ENCODE measurements at places on chromosomes 11 and 22.
A peak's percentile ranks its signal among the peaks of the same experiment; 100 is the strongest.

DNA sequence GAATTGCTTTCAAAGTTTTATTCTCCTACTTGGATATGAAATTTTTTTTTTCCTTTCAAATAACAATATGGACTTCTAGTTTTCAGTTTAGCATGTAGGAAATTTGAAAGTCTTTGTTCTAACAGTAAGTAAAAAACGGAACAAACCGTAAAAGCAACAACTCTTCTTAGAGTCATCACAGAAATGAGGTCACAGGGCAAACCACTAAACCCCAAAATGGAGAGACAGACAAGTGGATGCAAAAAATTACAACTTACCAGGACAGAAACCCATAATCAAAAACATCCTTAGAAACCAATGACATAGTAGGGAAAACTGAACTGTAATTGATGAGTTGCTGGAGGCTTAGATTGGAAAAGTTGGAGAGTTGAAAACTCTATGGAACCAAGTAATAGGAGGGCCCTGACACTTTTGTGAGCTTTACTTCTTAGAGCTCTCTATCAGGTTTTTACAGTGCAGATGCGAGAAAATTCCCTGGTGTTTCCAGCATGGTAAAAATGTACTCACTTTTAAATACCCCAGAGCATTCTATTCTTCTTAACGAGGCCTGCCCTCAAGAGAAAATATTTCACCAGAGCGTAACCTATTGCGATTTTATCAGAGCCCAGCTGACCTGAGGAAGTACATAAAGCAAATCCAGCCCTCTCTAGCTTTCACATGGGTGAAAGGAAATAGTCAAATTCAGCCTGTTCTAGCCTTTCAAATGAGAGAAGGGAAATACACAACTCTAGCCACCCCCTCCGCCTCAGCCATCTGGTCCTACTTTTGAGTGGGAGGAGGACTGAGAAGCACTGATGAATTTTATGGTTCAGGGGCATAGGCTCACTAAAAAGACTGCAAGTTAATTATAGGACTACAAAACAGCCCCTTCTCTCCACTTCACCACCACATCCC lies 39.1 kb downstream of the CASP12 start:
- DNase-seq: no peak

- DNase-seq: no peak
Observed at GRCh38 chr11:117269856-117270255, 21.3 kb upstream of the BACE1-AS start.

- DNase-seq: no peak
Observed at GRCh38 chr11:17403980-17404759, 15.7 kb upstream of the KCNJ11 start.

GRCh38 chr11:123006860-123007542 lies 25.4 kb upstream of the BSX start:
- DNase-seq: no peak

DNA sequence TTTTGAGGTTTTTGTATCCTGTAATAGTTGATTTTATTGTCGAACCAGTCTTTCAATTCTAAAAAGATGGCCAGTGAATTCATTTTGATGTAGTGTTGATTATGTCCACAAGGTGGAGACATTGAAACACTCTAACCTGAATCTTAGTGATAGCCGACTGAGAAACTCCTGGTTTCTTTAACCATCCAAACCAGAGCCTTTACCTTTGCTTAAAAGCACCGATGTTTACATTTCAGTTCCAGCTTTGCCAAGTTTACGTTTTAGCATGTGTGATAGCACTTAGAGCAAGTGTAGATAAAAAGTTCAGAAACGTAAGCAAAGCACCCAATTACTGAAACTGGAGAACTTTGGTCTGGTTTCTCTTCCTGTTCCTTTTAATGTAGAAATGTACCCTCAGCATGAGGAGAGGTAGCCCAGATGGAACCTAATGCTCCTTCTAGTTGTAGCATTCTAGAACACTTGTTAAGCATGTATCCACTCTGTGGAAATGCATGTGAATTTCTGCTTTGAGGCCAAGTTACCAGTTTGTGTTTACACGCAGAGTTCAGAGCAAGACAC lies 208.6 kb downstream of the DBX1 start:
- DNase-seq: no peak

- DNase-seq: peak; percentile 79
Observed at GRCh38 chr11:72413914-72414628, 20.3 kb downstream of the CLPB start.

DNA sequence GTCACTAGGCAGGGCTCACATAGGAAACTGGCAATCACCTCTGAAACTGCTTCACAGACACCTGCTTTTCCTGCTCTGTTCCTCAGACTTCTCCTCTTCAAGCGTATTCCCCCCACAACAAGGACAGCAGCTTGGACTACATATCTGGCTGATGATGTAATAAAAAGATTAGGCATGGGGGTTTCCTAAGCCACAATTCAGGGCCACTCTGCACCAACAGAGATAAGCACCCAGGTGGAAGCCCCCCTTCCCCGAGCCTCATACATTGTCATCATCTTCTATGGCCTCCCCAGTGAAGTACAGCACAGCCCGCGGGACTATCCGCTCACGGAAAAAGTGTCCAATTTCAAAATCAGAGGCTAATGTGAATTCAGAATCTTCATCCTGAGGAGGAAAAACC lies 25.0 kb upstream of the PHLDA2 start:
- DNase-seq: no peak

GRCh38 chr11:61142424-61142823 lies 18.8 kb downstream of the VPS37C start:
- DNase-seq: no peak

DNA sequence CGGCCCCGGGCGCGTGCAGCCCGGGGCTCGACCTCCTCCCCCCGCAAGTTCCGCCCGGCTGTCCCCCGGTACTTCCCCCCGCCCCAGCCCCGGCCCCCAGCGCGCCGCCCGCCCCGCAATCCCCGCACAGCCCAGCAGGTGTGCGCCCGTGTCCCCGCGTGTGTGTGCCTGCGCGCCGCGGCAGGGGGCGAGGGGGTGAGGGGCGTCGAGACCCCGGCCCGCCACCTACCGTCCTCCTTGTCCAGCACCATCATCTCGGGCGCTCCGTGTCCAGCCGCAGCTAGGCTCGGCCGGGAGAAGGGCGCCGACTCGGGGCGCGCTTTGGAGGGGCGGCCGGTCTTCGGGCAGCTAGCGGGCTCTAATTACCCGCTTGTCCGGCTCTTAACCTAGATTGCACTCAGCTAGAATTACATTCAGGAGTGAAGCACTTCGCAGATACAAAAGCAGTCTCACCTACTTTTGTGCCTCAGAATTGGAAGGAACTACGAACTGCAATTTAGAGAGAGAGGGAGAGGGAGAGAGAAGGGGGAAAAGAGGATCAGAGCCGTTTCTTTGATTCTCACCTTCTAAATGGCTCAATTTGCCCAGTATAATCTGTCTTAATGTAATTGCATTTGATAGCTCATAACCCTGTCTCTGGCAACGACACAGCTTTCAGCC lies 439 bp downstream of the LMO1 start:
- DNase-seq: peak; percentile 39

DNA sequence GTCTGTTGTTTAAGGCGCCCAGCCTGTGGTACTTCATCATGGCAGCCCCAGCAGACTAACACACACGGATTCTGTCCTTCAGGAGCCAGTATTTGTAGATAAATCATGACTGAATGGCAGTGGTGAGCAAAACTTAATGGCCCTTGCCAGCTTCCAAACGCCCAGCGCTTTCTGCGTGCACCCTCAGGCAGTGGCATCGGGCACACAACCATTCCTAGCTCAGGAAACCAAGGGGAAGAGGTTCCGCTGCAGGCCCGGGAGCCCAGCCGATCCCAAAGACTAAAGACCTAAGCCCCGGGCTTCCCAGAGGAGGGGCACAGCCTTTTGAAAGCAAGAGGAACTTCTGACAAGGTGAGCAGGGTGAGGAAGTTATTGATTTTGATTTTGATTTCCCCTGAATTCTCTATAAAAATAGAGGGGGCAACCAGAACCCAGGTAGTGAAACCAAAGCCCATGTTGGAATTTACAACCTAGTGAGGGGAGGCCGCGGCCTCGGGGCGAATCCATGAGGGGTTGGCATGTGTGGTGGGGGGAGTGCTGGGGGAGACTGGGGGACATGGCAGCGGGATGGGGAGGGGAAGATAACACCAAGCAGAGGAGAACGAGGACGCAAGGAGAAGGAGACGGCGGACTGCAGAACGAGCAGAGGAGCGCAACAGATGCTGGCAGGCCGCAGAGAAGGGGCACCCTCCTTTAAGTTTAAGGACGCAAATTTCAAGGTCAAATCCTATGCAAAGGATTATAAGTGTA lies 79.9 kb upstream of the SEPTIN5 start:
- no peak for DNase-seq

DNA sequence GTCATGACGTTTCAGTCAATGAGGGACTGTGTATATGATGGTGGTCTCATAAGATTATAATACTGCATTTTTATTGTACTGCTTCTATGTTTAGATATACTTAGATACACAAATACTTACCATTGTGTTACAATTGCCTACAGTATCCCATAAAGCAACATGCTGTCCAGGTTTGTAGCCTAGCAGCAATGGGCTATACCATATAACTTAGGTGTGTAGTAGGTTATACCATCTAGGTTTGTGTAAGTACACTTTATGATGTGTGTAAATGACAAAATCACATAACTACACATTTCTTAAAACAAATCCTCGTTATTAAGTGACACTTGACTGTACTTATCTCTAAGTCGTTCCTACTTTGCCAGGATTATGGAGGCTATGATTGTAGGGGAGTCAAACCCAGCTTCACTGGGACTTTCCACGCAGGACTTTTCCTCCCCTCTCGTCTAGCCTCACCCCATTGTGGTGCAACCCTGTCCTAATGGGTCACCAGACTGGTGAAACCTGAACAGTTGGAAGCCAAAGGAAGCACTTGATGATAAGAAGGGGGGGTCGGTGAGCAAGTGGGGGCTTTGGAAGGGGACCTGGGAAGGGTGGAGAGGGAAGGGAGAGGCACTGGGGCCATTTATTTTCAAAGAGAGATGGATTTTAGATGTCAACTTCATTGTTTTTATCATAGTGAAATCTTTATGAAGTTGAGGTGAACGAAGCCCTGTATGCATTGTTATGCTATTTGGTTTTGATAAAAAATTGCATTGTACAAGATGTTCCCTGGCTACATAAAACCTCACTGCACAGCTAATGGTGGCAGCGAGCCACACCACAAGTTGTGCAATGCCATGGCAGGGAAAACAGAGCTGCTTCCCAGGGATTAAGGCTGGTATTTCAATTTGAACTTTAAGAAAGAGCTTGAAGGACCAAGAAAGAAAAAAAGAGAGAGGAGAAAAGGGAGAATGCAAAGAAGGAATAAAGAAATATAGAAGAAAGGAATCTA lies 129.1 kb downstream of the EHF start:
- no peak for DNase-seq

DNA sequence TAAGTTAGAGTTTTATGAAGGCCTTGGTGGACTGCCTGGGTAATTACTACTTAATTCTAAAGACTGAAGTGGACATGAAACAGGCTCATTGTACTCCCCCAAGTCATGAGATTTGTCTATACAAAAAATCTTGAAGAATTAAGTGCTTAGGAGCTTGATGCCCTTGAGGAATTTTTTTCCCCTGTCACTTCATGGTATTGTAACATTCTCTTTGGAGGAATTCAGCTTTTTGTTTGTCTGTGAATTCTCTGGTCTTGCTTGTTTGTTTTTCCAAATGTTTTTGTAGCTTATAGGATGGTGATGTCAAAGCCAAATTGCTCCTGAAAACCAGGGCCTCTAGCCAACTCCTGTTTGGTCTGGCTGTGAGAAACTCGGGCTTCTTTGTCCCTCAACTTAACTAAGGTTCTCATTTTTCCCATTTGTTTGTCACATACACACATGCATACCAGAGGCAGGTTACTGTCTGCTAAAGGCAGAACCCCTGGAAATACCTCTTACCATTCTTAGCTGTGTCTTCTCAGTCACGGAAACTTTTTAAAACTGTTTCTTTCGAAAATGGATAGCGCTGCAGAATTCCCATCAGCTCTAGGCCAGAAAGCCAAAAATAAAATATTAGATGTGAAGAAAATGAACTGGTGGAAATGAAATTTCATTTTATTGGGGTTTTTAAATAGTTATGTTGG lies 66.9 kb downstream of the AMOTL1 start:
- no peak for DNase-seq

- DNase-seq: no peak
Observed at GRCh38 chr11:63802637-63803414, 10.4 kb upstream of the SPINDOC start.

DNA sequence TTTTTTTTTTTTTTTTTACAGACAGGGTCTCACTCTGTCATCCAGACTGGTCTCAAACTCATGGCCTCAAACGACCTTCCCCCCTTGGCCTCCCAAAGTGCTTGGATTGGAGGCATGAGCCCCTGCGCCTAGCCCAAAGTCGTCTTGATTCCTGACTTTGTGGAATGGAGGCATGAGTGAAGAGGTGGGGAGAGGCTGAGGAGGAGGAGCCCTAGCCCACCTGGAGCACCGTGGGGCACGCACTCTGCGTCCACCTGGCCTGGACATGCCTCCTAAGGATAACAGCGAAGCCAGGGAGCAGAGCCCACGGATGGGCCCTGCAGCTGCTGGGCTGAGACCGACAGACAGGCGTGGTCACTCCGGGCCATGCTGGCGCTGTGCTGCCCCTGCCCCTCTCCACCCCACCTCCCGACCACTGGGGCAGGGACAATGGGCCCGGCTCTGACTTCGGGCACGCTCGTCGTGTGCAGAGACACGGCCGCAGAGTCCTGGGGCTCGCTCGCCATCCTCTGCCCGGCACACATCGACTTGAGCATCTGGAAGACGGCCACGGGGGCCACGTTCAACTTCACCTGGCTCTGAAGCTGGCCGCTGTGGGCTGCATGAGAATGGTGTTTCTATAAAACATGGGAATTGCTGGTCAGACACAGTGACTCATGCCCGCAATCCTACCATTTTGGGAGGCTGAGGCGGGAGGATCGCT lies 34.8 kb downstream of the LRRC74B start:
- no peak for DNase-seq

DNA sequence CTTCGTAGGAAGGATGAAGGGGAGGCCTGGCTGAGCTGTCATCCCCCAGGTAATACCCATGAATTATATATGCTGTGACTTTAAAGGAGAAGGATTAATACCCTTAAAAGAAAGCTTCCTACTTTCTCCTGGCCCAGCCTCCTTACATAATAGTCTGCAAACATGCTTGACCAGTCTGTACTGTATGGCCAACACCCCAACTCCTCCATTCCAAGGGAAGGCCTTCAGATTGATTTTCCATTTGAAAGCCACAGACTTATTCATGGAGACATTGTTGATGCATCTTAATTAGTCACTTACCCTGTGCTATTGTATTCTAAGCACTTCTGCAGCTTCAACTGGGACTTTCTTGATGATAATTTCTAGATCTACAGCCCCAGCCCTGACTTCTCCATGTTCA lies 2.0 kb downstream of the PAAF1 start:
- no peak for DNase-seq

- no peak for DNase-seq
Observed at GRCh38 chr22:19903031-19903430, 38.5 kb upstream of the COMT start.

- no peak for DNase-seq
Observed at GRCh38 chr22:46542011-46542985, 4.9 kb upstream of the CELSR1 start.

DNA sequence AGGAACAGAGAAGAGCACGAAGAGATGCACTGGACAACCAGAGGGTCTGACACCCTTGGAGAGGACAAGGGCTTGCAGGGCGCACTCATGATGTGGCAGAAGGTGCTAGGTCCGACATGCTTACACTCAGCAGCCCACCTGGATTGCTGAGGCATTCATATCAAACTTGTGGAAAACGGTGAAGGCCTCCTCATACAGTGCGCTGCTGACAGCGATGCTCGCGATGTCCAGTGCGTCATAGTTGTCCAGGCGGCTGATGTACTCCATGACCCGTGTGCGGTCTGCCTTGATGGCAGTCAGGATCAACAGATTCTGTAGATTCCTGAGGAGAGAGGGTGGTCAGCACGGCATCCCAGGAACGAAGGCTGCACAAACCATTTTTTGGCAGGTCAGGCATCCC lies 31.7 kb upstream of the SLC25A1 start:
- no peak for DNase-seq

- DNase-seq: no peak
Observed at GRCh38 chr22:29814003-29814402, 24.1 kb downstream of the ASCC2 start.

Measured in NCI-H187 (cell line).